LHCN-M2 (cell line): ENCODE measurements at places on chromosomes 6 and 20.
A peak's percentile ranks its signal among the peaks of the same experiment; 100 is the strongest.

DNA sequence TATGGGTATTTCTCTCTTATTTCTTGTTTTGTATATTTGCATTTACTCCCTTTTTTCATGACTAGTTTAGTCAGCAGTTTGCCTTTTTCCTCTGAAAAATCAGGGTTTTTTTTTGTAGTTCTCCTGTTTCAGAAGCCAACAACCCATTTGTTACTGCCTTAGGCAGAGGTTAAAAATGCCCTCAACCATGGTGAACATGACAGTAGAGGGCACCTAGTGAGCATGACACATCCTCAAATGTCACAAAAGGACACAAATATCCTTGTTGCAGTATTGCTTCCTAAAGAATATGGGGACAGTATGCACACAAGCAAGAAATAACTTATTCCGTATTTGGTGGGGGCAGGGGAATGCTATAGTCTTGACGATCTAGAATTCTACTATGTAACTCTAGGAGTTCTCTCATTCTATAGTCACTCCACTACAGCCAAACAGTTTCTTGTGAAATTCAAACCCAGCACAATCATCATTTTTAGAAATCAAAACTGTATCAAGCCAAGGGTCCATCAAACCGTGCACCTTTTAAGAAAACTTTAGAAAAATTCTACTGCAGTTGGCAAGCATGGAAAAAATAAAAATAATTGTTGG is 47.0 kb downstream of the GOPC start:
- DNase-seq, result peak; percentile 28

DNA sequence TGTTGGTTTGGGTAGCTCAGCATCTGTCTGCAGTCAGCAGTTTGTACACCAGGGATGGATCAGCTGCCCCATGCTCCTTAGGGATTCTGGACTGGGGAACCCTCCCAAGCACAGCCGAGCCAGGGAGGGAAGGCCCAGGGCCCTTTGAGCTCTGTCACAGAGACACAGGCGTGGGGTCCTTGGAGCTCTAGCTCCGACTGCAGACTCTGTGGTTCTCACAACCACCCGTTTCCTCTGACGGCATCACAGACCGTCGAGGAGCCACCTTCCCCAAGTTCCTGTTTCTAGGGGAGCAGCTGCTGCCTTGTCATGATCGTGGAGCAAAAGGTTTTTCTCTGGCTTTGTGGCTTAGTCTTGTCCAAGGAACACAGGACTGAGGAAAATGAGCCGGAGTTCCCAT is at the start of gene SLA2:
Gene SLA2, minus strand, starts transcription at position 199 of the 400 bp plus-strand sequence. CDS start 4,861 bp downstream, outside the sequence.
- DNase-seq, result no peak

GRCh38 chr20:16488086-16488485 is 85.2 kb downstream of the KIF16B start:
- DNase-seq, result no peak

- no peak for DNase-seq
These were observed 88.2 kb downstream of the TOX2 start for GRCh38 chr20:44002861-44003260.
